ENCODE measurements at places on chromosomes 1 and 21. TPM values are rescaled to one million over a fixed set of nuclear protein-coding genes. Genes with fewer than 3 reads are reported as not detected.

GRCh38 chr21:44926331-44927101 lies 5.8 kb upstream of the ITGB2 start:
- DNase-seq = no peak

GRCh38 chr1:161840363-161840762 lies 74.2 kb downstream of the ATF6 start:
- no peak for DNase-seq

- DNase-seq = no peak
These were observed 77.9 kb downstream of the NEK7 start for GRCh38 chr1:198234520-198235251.

- no peak for DNase-seq
These were observed 276.8 kb downstream of the RYR2 start for GRCh38 chr1:237318748-237319147.

- DNase-seq = no peak
These were observed 108.3 kb upstream of the USH2A start for GRCh38 chr1:216531263-216532239.

DNA sequence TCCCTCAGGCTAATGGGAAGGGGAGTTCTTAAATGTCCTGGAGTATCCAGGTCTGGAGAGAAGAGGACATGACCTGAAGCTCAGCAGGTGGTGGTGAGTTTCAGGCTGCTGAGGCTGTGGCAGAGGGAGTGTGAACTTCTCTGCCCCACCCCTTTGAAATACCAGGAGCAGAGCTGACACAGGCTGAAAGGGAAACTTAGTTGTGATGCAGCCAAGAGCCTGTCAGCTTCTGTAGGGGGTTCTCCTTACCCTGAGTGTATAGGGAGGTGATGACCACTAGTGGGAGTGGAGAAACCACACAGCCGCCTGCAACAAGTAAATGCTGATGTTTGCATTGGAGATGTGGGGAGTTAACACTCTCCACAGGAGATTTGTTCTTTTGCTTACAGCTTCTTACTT lies 152.3 kb downstream of the FCRL5 start:
- no peak for DNase-seq

DNA sequence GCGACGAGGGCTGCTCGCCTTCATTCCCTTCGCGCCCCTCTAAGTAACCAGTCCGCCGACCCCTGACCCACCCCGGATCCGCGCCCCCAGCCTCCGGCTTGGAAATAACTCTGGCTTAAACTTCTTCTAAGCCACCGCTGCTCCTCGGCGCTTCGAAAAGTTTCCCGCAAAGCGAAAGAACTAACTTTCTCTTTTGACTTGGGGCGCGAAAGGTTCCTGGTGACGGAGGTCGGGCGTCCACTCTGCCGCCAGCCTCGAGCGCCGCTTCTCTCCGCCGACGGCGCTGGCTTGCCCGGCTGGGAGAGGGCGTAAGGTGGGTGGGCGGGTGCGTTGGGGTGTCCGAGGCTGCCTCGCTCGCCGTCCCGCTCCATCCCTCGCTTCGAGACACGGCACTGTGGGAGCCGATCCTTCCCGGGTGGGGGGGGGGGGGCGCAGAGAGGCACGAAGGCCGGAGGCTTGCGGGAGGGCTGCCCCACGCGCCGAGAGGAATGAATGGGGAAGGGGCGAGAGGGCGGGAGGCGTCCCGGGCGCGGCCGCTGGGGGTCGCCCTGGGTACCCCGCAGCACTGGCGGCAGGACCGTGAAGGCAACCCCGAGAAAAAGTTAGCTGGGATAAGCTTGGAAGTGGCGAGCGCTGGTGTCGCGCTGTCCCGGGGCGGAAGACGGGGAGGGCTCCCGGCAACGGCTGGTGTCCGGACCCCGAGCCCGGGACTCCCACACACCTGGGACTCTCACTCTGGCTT lies 569 bp downstream of the ATF3 start:
- DNase-seq = peak; percentile 57

GRCh38 chr1:234726359-234726943 lies 116.5 kb upstream of the IRF2BP2 start:
- DNase-seq = peak; percentile 56

DNA sequence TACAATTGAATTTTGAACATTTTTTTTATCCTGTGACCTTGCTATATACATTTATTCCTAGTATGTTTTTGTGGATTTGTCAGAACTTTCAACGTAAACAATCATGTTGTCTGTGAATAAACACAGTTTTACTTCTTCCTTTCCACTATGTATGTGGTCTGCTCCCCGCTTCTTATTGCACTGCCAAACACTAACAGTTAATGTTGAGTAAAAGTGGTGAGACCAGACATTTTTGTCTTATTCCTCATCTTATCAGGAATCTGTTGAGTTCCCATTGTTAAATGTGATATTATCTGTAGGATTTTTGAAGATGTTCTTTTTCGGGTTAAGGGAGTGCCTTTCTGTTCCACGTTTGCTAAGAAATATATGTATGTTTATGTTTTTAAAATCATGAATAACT lies 45.9 kb downstream of the CAMSAP2 start:
- DNase-seq = no peak

DNA sequence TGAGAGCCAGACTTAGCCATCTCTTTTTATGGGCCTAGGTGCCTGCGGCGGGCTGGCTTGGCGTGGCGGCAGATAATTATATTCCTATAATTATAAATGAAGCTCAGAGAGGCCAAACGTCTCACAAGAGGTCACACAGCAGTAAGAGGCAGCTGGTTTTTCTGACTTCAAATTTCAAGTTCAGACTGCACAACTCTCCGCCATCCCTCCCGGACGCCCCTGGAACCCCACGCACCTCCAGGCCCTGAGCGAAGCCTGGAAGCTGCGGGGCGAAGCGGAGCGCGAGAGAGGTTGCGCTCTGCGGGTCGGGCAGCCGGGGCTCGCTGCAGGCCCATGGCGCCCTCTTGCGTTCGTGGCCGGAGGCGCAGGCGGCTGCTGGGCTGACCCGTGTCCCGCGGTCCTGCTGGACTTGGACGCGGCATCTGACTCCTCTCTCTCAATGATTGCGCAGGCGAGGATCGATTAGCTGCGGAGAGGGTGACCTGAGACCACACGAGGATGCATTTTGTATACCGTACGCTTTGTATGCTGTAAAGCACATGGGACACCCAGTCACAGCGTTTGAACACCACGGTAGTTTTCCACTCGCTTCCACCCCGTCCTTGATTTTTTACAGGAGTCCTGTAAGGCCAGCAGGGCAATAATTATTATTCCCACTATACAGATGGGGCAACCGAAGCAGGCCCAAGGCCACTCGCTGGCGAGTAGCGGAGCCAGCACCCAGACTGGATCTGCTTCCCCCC lies 272.7 kb downstream of the FOXD2 start:
- peak; percentile 71 for DNase-seq

GRCh38 chr1:57411262-57411661 lies 12.6 kb downstream of the DAB1 start:
- no peak for DNase-seq

GRCh38 chr1:62057641-62058290 lies 136.9 kb upstream of the L1TD1 start:
- no peak for DNase-seq

- DNase-seq = no peak
These were observed 32.0 kb upstream of the C1orf185 start for GRCh38 chr1:51070011-51070410.

DNA sequence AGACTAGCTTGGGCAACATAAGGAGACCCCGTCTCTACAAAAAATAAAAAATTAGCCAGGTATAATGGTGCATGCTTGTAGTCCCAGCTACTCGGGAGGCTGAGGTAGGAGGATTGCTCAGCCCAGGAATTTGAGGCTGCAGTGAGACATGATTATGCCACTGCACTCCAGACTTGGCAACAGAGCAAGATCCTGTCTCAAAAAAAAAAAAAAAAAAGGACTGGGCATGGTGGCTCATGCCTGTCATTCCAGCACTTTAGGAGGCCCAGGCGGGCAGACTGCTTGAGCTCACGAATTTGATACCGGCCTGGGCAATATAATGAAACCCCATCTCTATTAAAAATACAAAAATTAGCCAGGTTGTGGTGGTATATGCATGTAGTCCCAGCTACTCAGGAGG lies 47.3 kb upstream of the BCL10 start:
- no peak for DNase-seq

GRCh38 chr1:3139451-3139852 lies 70.4 kb downstream of the PRDM16 start:
- no peak for DNase-seq

GRCh38 chr1:227472772-227473171 lies 90.6 kb upstream of the ZNF678 start:
- no peak for DNase-seq

GRCh38 chr1:60762911-60763310 lies 319.4 kb upstream of the NFIA start:
- DNase-seq = no peak

ZNF648 gene
- not detected for total RNA-seq

TAS1R1 gene
- total RNA-seq = not detected

TAL1 gene
- 11.7 TPM for total RNA-seq

TNFSF4 gene
- total RNA-seq = 0.63 TPM

TMEM53 gene
- 3.9 TPM for total RNA-seq

Data from thyroid gland (tissue), 4 donors.